ENCODE measurements at places on chromosomes 12 and 14. TPM values are rescaled to one million over a fixed set of nuclear protein-coding genes. Genes with fewer than 3 reads are reported as not detected.

GRCh38 chr12:95733141-95733825 is 57.3 kb downstream of the NTN4 start:
- DNase-seq: peak; percentile 42

DNA sequence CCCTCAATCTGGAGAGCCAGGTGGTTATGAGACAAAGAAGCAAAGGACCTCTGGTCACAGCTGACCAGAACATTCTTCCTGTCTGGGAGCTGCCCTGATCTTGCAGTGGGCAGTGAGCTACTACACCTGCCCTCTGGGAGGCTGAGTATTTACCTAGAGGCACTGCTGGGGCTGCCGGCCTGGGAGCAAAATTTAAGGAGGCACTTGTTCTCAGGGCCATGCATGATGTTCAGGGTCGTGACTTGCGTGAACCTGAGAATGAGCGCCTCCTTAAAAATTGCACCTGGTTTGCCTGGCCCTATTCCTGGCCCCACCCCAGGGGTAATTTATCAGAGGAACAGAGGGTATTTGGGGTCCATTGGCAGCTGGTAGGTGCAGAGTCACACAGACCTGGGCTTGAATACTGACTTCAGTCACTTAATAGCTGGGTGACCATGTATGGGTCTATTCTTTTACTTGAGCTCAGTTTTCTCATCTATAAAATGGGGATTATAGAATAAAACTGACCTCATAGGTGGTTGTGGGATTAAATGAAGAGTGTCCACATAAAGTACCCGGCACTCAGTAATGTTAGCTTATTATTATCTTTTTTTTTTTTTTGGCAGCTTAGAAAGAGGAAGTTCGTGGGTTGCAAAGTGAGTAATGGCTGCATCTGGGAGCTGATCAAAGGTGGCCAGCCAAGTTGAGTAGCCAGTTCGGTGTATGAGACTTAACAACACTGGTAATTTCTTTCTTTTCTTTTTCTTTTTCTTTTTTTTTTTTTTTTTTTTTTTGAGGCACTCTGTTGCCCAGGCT is 107.4 kb upstream of the MED13L start:
- peak; percentile 33 for DNase-seq

DNA sequence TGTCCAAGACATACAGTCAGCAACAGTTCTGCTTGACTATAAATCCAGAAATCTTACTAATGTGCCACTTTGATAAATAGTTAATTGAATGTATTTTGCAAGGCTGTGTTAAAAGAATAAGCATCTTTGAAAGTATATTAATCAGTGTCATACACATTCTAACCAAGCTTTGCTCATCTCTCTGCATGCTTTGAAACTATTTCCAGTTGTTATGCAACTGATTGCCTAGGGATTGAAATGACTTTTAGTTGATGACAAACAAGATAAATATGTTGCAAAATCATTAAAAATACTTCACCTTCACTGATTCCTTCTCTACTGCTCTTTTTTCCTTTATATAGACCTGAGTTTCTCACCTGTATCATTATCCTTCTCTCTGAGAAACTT is 91.3 kb downstream of the AEBP2 start:
- DNase-seq: no peak

- DNase-seq: peak; percentile 71
Observed at GRCh38 chr12:111313833-111314259, 55.0 kb downstream of the PHETA1 start.

DNA sequence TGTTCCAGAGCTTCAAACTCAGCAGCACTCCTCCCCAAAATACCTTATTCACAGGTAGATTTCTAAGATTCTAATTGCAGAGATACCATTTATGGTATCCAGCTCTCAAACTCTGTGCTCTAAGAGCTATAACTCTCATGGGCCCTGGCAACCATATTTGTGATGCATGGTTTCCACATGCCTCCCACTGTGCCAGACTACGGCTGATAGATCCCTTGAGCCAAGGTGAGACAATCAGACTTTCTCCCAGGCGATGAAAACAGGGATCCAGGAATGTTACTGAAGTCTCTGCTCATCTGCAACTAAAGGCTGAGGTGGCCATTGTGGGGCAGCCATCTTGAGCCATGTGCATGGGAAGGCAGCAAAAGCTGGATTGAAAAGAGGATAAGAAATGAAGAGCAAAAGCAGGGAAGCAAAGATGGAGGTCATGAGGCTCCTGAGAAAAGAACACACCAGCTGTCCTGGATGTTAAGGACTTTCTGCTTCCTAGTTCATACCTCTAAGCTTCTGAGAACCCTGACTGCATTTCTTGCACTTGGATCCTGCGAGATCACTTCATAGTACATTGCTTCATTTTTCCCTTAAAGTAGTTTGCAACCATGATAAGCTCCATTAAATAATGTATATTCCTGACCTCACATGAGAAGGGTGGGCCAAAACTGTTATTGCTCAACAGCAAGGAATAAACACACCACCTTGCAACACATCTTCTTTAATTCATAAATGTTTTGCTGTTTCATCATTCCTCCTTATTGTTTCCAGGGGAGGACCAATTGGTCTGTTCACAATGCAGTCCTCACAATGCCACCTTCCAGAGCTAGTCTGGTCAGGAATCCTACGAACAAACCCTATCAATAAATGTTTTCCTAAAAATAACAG is 5.4 kb downstream of the EGLN3 start:
- no peak for DNase-seq

- peak; percentile 8 for DNase-seq
Observed at GRCh38 chr12:92506460-92506859, 196.3 kb upstream of the PLEKHG7 start.

DNA sequence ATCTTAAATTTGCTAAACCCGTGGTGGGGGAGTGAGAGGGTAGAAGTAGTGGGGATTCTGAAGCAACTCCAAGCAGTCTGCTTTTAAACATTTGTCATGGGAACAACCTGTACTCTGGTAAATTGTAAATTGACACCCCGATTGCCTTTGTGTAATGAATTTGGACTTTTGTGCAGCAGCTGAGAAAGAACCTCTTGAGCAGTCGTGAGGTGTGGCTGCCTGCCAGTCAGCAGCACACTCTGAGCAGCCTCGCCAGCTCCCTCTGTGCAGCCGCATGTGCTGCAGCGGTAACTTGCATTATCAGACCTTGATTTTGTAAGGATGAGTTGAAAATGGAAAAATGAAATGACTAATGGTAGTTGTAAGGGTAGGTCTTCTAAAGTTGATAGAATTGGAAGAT is 74.3 kb downstream of the SUSD6 start:
- no peak for DNase-seq

GRCh38 chr12:31324845-31325523 is 966 bp downstream of the SINHCAF start:
- peak; percentile 76 for DNase-seq

DNA sequence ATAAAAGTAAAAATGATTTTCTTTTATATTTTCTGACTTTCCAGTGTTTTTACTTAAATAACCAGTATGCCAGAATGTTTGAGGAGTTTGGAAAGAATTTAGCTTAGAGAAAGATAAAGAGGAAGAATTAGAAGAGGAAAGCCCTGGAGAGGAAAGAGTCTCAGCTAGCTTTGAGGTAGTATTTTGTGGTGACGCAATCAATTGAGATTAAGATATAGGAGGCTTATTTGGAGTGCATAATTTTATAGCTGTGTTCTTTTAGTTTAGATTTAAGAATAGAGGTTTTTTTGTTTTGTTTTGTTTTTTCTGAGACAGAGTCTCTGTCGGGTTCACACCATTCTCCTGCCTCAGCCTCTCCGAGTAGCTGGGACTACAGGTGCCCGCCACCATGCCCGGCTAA is 18.1 kb downstream of the CLEC2B start:
- no peak for DNase-seq

- DNase-seq: no peak
Observed at GRCh38 chr12:92844151-92844763, 84.8 kb downstream of the EEA1 start.

ASCL1 gene
- total RNA-seq: not detected

GDF3 gene
- 4.1 TPM for total RNA-seq

ATF1 gene
- 26.9 TPM for total RNA-seq

SLC2A14 gene
- not detected for total RNA-seq

SLC7A8 gene
- 1.1 TPM for total RNA-seq

PTCSC3 gene
- total RNA-seq: not detected

RPS6KA5 gene
- 8.8 TPM for total RNA-seq

SELPLG gene
- 0.62 TPM for total RNA-seq

All from endothelial cell of umbilical vein (primary cell).